ENCODE measurements at places on chromosomes 6 and 20.

GRCh38 chr20:42706759-42707158 is 482.9 kb downstream of the PTPRT start:
- no peak for DNase-seq

- DNase-seq: no peak
Measured at GRCh38 chr20:56634735-56635385, 5.8 kb downstream of the TFAP2C start.

GRCh38 chr6:1719922-1720321 is 110.2 kb downstream of the FOXC1 start:
- DNase-seq: no peak

- DNase-seq: no peak
Measured at GRCh38 chr6:161038229-161039031, 46.9 kb downstream of the MAP3K4 start.

DNA sequence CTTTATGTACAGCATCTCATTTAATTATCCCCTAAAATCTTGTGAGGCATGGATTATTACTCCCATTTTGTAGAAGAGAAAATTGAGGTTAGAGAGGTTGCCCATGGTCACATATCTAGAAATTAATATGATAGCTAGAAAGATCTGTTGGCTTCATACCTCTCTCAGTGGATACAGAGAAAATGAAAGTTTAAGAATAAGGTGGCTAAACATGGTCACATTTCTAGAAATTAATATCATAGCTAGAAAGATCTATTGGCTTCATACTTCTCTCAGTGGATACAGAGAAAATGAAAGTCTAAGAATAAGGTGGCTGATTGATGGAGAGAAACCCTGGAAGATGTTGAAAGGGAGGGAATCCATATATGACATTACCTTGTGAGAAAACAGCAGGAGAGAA is 260.7 kb upstream of the MAN1A1 start:
- no peak for DNase-seq

DNA sequence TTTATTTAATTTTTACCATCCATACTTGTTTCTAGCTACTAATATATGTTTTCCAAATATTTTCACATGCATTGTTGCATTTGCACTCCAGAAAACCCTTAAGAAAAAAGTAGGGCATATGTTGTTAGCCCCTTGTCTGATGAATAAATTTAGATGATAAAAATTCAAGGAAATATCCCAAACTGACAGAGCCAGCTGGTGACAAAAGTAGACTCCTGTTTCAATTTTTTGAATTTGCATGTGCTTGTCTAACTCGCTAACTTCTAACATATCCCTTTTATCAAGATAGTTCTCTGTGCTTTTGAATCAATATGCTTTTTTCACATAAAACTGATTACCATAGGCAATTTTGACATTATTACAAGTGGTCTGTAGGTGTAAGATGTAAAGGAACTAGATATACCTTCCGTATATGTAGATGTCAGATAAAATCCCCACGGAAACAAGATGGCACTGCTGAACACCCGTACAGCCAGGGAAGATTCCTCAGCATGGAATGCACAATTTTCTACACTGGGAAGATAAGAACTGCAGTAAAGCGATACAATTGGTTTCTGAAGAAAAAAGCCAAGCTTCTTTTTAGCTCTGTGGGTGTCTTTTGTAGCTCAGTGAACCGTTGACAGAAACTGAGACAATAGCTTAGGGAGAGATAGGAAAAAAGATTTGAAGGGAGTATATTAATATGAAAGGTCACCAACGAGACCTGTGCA is 437.6 kb upstream of the RNF217 start:
- DNase-seq: no peak

GRCh38 chr20:57807401-57808263 is 97.8 kb upstream of the PMEPA1 start:
- no peak for DNase-seq

DNA sequence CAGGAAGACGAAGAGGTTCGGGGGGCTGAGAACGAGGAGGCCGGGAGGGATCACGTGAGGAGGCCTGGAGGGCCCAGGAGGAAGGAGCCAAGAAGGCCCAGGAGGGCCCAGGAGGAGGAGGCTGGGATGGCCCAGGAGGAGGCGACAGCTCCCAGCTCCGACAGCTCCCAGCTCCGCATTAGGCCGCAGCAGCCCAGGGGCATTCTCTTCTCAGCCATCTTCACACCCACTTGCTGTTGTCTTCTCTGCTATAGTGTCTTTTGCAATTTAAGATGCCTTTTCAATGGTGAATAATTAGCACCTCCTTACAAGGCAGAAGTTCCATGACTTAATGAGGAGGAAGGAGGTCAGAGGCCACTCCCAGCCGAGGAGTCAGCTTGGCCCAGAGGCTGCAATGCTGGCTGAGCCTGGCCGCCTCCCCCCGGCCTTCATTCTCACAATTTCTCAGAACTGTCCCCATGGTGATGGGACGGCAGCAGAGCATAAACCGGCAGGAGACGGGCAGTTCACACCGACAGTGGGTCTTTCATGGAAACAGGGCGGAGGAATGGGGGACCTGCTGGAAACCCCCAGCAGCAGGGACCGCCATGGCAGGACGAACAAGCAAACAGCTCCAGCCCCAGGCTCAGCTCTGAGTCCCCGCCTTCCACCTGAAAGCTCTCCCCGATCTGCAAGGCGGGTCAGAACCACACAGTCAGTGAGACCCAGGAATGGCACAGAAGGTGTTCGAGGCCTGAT is 45.1 kb downstream of the WDR27 start:
- DNase-seq: no peak

GRCh38 chr6:14025160-14025559 is 92.4 kb upstream of the CD83 start:
- DNase-seq: no peak

DNA sequence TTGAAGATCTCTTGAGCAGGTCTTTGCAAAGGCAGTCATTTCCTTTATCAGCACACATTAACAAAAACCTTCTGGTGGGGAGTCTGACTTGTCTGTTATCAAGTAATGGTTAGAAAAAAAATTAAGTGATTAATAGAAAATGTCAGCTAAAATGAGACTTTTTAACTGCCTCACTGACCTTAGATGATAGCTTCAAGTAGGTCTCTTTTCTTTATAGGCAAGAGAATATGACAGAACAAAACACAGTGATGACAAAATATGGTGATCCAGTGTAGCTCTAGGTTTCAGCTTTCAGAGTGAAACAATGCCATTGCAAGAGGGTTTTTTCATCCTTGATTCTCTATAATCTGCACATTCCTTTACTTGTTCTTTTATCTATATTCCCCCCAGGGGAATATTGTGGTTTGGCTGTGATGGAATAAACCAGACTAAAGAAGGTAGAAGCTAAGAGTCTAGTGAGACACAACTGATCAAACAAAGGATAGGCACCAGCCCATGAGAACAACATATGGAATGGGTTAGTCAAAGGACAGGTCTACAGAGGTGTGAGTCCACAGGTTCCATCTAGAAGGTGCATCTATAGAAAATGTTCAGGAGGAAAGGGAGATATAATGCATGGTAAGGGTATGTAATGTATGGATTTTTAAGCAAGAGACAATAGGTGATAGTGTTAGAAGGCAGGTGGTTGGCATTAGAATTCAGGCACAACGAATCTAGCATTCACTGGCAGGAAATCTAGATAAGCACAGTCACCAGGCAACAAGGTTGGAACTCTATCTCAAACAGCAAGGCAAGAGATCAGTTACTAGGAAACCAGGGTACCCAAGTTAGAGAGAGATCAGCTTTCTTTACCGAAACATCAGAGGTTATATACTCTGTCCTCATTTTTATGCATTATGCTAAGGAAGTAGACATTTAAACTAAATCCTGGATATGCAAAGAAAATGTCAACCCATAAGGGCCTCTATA is 228.9 kb upstream of the SMLR1 start:
- no peak for DNase-seq

DNA sequence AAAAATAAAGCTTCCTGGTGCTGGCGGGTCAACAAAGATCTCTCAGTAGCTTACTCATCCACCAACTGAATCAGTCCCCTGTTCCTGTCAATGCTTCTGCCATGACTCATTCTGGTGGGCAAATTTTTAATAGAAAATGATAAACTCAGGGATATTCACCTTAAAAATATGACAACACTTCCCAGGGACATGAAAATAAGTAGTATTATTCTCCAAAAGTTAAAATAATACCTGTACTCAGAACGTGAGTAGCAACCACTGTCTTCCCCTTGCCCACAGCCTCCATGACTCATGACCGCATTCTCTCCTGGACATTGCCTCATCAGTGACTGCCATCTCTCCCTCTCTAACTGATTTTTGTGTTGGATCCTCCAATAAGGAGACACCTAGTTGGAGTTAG is 552.3 kb downstream of the KIF16B start:
- no peak for DNase-seq

- no peak for DNase-seq
Measured at GRCh38 chr20:35876033-35876320, 78.3 kb downstream of the SCAND1 start.

GRCh38 chr6:2688401-2689064 is 62.2 kb downstream of the MYLK4 start:
- no peak for DNase-seq

DNA sequence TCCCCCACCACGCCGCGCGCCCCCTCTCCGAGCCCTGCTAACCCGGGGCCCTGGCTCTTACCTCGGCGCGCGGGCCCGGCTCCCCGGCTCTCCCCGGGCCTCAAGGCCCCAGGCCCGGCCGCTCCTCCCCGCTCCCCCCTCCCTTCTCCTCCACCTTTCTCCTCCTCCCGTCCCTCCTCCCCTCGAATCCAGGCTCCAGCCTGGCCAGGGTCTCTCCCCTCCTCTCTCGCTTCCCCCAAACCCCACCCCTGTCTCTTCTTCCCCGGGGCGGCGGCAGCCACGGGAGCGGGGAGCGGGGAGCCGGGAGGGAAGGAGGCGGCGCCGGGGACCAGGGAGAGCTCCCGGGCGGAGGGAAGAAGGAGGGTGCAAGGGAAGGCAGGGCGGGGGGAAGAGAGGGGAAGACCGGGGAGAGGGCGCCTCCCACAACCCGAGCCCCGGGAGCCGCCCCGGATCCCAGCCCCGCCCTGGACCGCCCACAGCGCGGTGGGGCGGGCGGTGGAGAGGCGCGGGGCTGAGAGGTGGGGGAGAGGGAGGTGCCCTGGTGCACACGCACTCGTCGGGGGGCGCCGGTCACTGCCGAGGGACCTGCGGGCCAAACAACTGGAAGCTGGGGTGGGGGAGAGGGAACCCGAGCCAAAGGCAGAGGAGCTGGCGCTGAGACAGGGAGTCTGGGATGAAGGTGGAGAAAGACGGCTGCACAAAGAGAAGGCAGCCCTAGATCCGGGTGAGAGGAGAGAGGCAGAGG is at the start of gene GABBR1:
Gene GABBR1 (minus strand): TSS at position 395 of the 745 bp plus-strand sequence. CDS start 798 bp downstream, outside the sequence.
- DNase-seq: peak; percentile 70

DNA sequence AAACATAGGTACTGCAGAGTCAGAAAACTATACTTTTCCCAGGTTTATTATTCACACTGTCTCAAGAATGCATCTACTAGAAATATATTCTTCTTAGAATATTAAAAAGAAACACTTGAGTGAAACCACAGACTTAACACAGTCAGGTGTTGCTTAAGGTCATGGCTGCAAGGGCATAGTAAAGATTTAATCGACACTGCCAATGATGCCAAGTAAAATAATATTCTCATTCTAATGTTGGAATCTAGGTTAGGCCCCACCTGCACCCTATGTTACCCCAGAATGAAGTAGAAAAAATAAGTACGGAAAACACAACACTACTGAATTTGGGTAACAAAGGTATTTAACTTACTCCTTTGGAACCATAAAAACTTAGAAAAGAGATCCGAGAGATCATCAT is 155.0 kb downstream of the RALGAPA2 start:
- DNase-seq: no peak

DNA sequence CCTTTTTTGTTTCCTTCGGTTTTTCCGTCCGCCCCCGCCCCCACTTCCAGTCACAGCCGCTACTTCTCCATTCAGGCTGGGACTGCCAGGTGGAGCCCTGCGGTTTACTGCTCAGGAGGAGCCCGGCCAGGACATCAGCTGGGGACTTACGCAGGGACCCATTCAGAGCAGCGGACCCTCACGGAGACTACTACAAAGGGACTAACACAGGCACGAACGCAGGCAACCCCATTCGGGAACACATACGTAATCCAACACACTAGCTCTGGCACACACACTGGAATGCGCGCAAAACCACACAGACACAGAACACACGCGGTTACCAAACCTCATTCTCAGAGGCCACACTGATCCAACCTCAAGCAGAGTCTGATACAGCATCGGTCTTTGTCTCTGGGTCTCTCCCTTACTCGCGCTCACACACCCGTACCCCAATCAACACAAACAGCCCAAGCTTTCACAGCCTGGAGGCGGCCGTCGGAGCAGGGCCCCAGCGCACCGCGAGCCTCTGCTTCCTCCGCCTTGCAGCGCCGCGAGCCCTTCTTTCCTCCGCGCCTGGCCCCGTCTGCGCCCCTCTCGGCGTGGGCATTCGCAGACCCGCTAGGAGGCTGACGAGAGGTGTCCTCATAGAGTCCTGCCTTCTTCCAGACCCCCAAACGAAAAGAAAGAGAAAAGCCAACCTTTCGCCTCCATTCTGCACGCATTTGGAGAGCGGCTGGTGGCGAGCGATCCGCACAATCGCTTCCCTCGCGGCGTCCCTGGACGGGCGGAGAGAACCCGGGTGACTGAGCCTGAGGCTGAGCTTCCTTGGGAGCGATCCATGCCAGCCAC is 1.1 kb upstream of the SLC32A1 start:
- DNase-seq: no peak

- no peak for DNase-seq
Measured at GRCh38 chr6:27870291-27870870, 41.8 kb downstream of the OR2B2 start.

- no peak for DNase-seq
Measured at GRCh38 chr6:149211046-149211571, 106.4 kb upstream of the TAB2 start.

DNA sequence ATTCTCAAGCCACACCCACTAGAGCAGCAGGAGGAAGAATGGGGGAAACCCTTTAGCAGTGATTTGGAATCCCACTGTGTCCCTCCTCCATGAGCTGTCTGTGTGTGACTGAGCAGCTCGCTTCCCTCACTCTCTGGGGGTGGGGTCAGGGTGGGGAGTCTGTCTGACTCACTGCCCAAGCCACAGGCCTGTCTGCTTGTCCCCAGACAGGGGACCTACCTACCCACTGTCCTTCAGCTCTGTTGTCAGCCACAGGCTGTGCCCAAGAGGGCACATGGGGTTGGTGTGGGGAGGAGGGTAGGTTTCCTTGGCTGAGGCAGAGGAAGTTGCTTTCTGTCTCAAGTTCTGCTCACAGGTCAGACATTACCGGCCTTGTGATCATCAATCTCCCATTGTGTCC is 127.0 kb downstream of the MAFB start:
- DNase-seq: no peak

GRCh38 chr6:140784573-140784972 is 1348.2 kb upstream of the GJE1 start:
- DNase-seq: no peak

DNA sequence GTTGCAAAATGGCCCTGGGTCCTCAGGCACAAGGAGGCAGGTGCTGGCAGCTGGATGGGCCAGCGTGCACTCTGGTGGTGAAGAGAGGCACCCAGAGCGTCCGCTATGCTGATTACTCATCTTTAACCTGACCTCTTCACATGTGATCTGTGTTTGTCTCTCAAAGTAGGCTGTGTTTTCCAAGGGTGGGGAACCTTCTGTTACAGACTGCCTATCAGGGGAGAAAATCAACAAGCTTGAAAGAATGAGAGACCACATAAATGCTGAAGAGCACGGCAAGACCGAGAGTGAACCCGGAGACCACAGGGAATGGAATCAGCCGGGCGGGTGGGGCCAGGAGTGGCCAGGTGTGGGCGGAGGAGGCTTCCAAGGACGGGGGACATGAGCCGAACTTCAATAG is 16.2 kb downstream of the BNIP5 start:
- DNase-seq: no peak

All from T-helper 9 cell (primary cell).